ENCODE measurements at places on chromosomes 2 and 18.

GRCh38 chr2:16861530-16861929 is 195.9 kb upstream of the CYRIA start:
- no peak for DNase-seq

DNA sequence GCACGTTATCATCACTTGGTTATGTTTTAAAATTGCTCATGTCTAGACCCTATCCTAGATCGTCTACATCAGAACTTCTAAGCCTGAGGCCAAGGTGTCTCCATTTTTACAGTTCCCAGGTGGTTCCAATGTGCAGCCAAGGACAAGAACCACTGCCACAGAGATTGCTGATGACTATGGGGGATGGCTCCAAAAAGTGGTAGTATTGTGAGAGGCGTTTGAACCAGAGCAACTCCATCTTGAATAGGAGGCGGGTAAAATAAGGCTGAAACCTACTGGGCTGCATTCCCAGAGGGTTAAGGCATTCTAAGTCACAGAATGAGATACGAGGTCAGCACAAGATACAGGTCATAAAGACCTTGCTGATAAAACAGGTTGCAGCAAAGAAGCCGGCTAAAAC is 212.6 kb upstream of the FBXO11 start:
- DNase-seq = no peak

DNA sequence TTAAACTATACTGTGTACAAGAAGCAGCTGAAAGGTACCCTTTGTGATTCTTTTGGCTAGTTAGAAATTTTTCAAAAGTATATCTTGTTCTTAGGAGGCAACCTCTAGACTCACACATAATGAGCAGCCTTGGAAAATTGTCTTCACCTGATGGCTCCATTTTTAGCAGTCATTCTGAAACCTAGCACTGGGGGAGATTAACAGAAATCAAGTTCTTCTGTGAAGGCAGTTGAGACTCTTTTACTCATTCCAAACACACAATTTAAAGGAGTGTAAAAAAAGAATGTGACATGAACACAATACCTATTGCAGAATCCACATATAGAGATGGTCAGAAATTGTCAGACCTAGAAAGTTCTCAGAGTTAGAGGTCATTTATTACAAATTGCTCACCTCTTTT is 197.7 kb downstream of the UBE2E3 start:
- DNase-seq = no peak

DNA sequence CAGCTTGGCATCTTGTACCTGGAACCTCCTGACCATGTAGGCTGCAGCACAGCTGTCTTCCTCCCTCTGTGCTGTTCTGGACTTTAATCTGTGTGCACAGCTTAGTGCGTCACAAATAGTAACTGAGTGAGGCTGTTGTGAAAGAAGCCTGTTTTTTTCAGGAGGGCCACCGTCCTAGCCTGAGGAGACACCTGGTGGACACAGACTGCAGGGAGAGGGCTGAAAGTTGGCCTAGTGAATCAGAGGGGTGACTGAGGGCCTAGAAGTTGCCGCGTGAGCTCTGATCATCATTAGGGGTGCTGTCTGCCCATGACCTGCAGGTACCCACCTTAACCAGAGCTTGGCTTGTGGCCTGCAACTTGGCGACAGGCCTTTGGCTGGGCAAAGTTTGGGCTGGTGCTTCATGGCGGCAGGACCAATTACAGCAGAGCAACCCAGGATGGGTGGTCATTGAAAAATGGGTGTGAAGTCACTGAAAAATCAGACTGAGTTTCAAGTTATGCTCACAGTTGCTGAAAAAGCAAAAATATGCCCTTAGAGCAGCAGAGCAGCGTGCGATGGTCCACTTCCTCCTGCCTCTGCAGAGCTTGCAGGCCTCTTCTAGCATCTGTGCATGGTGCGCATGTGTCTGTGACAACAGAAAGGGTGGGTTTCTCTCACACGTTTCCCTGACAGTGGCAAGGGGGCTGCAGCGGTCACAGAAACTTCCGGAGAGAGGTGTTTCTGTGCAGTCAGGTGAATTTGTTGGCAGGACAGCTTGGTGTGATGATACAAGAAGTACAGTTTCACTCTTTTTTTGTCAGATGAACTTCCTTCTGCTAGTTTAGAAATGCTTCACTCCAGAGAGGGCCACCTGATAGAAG is 9.6 kb downstream of the GDF7 start:
- DNase-seq = no peak

DNA sequence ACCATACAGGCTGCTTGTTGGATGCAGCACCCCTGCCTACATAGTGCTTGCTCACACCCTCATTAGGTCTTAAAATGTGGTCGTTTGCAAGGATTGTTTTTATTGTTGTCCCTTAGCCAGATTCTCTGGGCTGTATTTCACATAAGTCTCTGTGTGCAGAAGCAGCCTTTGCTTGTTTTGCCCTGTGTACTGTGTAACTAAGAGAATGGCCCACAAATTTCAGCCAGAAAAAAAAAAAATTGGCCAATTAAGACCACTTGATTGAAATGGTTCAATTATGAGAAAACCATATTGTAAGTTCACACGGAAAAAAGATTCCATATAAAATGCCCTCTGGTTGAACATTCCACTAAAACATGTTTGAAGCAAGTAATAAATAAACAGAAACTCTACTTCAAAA is 377.1 kb upstream of the SOX11 start:
- DNase-seq = no peak

DNA sequence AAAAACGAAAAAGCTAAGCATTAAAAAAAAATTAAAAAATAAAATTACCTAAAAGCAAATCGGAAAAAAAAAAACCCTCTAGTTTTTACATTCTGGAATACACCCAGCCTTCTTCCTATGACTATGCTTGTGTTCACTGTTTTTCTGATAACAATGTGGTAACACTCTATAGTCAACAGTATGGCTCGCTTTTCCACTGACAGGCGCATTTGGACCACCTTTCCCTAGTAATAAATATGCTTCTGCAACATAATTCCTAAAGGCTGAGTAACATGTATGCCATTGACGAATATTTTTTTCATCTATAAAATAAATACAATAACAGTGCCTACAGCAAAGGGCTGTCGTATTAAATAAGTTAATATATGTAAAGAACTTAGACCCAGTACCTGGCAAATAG is 27.9 kb downstream of the NOL10 start:
- DNase-seq = no peak

- no peak for DNase-seq
These were observed 659.5 kb downstream of the TSN start for GRCh38 chr2:122414902-122415301.

DNA sequence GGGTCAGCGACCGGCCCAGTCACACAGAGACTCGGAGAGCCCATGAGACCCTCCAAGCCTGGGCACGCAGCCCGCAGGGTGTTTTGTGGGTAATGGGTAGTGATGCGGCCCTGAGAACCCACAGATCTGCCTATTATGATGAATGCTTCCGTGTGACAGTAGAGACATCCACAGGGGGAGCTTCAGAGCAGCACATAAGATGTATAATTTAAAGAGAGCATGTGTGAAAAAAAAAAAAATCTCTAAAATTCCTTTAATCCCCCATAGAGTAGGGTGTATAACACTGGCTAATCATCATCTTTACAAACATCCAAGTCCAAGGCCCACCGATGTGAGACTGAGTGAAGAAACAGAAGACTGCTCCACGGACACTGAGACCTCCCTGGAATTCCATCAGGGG is 34.6 kb downstream of the BIN1 start:
- no peak for DNase-seq

GRCh38 chr2:191012845-191013681 is 908 bp downstream of the STAT1 start:
- no peak for DNase-seq

GRCh38 chr18:80176334-80177073 is 67.4 kb downstream of the ADNP2 start:
- no peak for DNase-seq

DNA sequence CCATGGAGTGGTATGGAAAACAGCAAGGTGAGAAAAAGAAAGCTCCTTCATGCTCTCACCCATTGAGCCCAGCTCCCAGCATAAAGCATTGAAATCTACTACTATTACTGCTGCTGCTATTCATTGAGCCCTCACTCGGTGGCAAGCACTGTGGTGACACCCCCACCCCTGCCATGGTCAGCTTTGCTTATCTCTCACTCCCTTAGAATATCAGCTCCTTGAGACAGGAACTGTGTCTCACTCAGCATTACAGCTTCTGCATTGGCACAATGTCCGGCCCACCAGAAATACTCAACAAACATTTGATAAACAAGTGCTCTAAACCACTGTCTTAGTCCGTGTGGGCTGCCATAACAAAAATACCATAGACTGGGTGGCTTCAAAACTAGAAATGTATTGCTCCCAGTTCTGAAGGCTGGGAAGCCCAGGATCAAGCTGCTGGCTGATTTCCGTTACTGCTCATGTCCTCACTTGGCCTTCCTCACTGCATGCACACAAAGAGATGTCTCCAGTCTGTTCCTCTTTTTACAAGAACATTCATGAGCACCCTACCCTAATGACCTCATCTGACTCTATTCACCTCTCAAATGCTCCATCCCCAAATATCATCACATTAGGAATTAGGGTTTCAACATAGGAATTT is 116.3 kb downstream of the ZBTB7C start:
- DNase-seq = no peak

- no peak for DNase-seq
These were observed 194.3 kb upstream of the SOX11 start for GRCh38 chr2:5497874-5498273.

DNA sequence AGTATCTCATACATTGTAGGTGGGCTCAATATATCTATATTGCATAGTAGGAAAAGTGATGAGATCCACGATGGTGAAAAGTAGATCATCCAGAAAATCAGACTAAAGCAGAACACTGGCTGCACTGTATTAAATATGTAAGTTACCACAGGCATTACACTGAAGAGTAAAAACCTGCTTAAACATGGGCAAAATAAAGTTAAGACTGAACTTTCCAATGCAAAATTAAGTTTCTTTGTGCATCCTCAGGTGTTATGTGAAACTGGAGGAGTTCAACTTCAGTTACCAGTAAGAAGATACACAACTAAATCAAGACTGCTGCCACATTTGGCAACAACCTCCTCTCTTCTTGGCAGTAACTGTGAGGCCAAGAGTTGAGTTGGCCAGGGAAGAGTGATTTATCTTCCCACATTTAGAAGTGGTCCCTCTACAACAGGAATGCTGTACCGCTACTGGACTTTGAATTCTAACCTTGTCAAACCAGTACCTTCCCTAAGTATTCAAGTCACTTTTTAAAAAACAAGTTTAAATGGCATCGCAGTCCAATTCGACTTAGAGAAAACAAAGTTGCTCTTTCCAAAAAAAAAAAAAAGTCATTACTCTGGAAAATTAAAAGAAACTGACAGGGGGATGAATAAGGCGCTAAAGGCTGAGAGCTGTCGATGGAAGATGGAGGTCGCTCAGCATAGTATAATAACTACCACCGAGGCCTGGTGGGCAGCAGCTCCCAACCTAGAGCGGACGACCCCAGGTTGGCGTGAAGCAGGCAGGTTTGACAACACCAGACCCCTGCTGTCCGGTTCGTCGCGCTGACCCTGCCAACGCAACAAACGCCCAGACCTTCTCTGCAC is 1.1 kb downstream of the MAP4K3 start:
- DNase-seq = no peak

- no peak for DNase-seq
These were observed 39.3 kb downstream of the RTP5 start for GRCh38 chr2:241908686-241909420.

DNA sequence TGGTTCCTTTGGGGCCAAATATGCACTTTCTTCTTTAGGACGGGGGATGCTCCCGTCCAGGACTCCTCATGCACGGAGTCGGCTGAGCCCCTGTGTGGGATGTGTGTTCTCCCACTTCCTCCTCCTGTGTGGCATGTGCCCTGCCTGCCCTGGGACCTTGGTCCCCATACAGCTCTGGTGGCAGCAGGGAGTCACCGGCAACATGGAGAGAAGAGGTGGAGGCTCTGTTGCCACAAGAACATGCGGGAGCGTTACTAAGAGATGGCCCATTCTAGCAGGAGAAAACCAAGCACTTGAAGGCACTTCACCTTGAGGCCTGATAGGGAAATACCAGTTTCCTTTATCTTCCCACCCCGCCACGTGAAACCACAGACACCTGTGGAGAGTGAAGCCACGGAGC is 98.0 kb downstream of the DDX1 start:
- no peak for DNase-seq

GRCh38 chr2:177628831-177629230 is 236.3 kb downstream of the AGPS start:
- DNase-seq = no peak

- no peak for DNase-seq
These were observed 532 bp downstream of the MYOM1 start for GRCh38 chr18:3219241-3219630.

DNA sequence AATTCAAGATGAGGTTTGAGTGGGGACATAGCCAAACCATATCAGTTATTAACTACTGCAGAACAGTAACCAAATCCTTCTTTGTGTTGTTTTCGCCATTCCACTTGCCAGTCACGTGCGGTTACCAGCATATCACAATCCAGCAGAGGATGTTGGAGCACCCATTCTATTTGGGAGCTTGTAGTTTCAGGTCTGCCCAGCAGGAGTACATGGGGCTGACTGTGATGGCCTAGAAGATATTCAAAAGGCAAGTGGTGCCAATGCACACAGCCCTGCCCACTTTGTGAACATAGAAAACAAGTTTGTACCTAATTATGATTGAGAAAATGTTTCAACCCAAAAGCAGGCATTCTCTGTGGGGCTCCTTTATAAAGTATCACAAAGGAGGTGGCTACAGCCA is 57.0 kb downstream of the ZNF519 start:
- DNase-seq = no peak
